Fibroblast of mammary gland (primary cell): ENCODE measurements at places on chromosomes 1 and 21.

GRCh38 chr21:46000182-46000730 lies 18.7 kb downstream of the COL6A1 start:
- DNase-seq, result no peak

- DNase-seq, result no peak
Measured at GRCh38 chr1:43600033-43601020, 49.6 kb upstream of the KDM4A start.

DNA sequence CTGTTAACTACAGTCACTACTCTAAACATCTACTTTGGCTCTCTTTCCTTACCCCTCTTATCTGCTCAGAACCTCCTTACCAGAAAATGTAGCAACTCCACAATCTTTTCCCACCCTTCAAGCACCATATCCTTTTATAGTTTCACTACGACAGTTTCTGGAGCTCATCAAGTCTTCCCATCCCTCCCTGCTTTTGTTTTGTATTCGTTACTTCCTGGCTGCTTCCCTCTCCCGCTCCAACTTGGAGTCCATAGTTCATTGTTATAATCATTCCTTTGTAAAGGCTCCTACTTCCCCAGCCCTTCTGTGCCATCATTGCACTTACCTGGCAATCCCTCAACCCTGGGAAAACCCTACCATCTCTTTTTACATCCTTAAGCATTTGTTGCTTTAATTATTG lies 18.0 kb downstream of the MPZL1 start:
- DNase-seq, result no peak

DNA sequence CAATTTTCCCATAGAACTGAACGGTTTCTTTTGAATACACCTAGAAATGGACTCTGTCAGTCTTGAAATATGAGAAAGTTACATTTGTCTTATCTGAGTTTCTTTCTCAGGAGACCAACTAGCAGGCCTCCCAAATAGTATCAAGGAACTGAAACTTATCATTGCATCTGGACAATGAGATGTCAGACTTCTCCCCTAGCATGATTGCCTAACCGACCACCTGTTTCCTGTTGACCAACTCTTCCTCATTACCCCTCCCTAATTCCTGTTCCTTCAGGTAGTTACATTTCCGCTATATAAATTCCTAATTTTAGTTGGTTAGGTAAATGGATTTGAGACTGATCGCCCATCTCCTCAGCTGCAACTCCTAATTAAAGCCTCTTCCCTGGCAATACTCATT lies 1587.3 kb downstream of the NCAM2 start:
- no peak for DNase-seq

DNA sequence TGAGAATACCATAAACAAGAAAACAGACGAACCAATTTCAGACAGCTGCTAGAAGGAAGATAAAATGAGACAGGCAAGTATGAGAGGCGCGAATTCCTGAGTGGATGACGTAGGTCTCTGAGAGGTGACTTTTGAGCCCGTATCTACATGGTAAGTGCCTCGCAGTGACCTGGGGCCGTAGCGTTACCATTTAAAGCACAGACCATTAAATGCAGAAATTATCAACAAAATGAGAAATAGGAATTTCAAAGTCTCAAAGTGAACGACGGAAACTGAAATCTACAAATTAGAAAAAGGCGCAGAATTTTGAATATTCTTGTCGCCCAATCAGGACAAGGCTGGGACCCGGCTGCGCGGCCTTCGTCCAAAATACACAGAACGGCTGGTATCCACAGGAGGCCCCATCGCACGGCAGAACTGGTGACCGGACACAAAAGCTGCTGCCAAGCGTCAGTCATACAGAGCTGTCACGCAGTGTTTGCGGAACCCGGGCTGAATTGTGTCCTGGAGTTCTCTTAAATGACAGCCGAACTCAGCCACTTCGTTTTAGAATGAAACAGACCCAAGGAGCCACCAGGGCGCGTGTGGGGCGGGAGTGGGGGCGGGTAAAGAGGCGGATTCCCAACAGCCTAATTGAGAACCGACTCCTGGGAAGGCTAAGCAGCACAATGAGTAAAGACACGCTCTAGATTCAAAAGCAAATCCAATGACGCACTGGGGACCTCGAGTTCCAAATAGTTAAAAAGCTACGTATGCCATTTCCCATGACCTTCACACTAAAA lies 13.8 kb upstream of the BOLA1 start:
- peak; percentile 82 for DNase-seq
